Activated naive CD8-positive, alpha-beta T cell treated with anti-CD3 and anti-CD28 coated beads for 36 hours (primary cell): ENCODE measurements at places on chromosomes 5 and 9.
A peak's percentile ranks its signal among the peaks of the same experiment; 100 is the strongest.

GRCh38 chr5:140321796-140322195 is 18.9 kb upstream of the PFDN1 start:
- DNase-seq = no peak

- no peak for DNase-seq
These were observed 1.7 kb downstream of the FBP2 start for GRCh38 chr9:94591876-94592275.

GRCh38 chr5:27011274-27011673 is 27.1 kb downstream of the CDH9 start:
- no peak for DNase-seq

- no peak for DNase-seq
These were observed 45.2 kb downstream of the PIP5K1B start for GRCh38 chr9:68750255-68750654.

DNA sequence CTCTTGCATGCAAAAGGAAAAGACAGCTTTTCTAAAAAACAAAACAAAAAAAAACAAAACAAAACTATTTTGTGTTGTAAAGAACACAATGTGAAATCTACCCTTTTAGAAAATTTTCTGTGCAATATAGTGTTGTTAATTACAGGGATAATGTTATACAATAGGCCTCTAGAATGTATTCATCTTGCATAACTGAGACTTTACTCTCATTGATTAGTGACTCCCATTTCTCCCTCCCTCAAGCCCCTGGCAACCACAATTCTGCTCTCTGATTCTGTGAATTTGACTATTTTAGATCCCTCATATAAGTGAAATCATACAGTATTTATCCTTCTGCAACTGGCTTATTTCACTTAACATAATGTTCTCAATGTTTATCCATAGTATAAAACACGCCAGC is 234.1 kb downstream of the TMEM161B start:
- DNase-seq = no peak

- no peak for DNase-seq
These were observed 72.5 kb downstream of the ACTL7B start for GRCh38 chr9:108783326-108783725.

GRCh38 chr5:59684388-59685190 is 208.9 kb downstream of the PDE4D start:
- no peak for DNase-seq

DNA sequence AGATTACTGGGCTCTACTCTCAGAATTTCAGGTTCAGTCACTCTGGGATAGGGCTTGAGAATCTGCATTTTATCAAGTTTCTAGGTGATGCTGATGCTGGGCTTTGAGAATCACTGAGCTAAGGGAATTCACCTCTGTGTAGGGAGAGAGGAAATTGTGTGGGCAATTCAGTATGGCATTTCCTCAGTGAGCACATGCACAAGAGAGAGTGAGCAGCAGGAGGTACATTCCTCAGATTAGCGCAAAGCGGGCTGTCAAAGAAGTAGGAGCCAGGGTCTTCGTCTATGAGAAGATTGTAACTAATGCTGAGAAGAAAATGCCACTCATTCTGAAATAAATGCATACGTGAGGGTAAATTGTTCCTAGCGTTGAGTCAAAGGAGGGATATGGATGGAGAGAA is 175.9 kb downstream of the KIF4B start:
- DNase-seq = no peak

DNA sequence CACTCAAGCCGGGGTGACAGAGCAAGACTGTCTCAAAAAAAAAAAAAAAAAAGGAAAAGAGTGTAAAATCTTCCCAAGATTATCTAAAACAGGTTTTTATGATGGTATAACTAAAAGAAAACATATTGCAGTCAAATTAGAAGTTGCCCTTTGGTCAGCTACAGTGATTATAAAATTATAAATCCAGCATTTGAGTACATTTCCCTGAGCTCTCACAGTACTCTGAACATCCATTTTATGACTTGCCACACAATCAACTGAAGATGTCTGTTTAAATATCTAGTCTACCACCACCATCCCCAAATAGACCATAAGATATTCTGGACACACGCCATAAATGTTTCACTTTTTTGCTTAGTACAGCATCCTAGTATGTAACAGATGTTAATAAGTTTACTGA is 77.0 kb downstream of the CSF2 start:
- DNase-seq = no peak

- DNase-seq = no peak
These were observed 75.2 kb downstream of the FCHO2 start for GRCh38 chr5:73030995-73031394.

DNA sequence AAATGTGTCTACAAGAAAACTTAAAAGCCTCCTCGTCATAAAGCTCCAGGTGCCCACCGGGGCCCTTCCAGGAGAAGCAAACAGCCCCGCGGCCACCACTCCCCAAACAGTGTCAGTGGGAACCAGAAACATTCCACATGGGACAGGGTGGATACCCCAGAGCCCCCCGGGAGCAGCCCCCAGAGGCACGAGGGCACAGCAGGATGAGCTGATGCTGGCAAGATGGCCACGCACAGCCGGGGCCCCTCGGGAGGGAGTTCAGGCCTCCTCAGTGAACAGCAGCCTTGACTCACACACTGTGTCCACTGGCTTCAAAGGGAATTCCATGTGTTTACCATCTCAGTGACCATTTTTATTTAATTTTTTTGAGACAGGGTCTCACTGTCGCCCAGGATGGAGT is 10.5 kb downstream of the EXD3 start:
- DNase-seq = no peak

GRCh38 chr9:133051966-133052539 is 9.7 kb upstream of the CEL start:
- no peak for DNase-seq

GRCh38 chr9:22216730-22217172 is 207.6 kb upstream of the CDKN2B start:
- DNase-seq = no peak

- no peak for DNase-seq
These were observed 9.9 kb downstream of the TXNDC8 start for GRCh38 chr9:110327716-110328115.

DNA sequence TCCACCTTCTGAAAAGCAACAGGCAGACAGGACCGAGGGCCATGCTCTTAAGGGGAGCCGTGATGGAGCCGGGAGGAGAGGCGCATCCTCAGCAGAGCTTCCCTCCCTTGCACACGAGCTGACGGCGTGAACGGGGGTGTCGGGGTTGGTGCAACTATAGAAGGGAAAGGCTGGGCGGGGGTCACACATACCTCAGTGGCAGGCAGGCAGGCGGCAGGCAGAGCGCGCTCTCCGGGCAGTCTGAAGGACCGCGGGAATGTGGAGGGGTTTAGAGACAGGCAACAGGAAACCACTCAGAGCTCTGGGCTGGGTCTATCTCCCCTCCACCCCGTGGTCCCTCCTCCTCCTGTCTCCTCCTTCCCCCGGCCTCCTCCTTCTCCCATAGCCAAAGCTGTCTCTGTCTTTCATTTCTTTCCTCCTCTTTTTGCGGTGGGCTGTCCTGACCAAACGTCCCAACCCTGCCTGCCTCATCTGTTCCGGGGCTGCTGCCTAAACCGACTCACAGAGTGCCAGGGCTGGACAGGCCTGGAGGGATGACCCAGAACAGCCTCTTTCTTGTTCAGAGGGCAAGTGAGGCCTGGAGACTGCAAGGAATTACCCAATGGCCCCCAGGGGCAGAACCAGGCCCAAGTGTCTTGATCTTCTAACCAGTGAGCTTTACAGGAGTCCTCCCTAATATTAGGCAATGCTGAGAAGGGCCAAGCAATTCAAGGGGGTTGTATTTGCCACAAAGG is at the start of gene SPARC:
Gene SPARC, minus strand, starts transcription at position 242 of the 734 bp plus-strand sequence. CDS start 10,727 bp downstream, outside the sequence.
- DNase-seq = no peak

GRCh38 chr9:127767909-127768331 is 10.5 kb downstream of the SH2D3C start:
- DNase-seq = no peak

- DNase-seq = no peak
These were observed 55.1 kb downstream of the ACTL7B start for GRCh38 chr9:108800632-108801099.

- DNase-seq = no peak
These were observed 118.0 kb upstream of the PHYKPL start for GRCh38 chr5:178350361-178351220.

- DNase-seq = no peak
These were observed 89.9 kb downstream of the DAB2IP start for GRCh38 chr9:121741228-121741918.

DNA sequence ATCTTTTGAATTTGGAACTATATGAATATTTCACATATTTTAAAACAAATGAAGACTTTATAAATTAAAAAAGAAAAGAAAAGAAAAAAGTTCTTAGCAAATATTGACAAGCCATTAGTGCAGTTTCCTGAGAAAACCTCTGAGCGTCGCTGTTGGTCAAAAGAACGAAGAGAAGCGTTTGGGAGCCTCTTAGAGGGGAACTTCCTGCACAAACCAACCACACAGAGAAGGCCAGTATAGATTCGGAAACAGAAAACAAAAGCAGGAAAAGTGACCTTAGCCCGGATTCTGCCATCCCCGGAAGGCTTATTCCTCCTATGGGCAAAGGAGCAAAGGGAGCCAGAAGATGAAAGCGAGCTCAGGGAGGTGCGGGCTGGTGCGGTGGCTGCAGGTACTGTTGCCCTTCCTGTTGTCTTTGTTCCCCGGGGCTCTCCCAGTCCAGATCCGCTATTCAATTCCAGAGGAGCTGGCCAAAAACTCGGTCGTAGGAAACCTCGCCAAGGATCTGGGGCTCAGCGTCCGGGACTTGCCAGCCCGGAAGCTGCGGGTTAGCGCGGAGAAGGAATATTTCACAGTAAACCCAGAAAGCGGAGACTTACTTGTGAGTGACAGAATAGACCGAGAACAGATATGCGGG is at the start of gene PCDHGB2:
Gene PCDHGB2, plus strand, starts transcription at position 205 of the 637 bp plus-strand sequence. Its CDS starts 142 bp downstream, at position 347.
- no peak for DNase-seq

DNA sequence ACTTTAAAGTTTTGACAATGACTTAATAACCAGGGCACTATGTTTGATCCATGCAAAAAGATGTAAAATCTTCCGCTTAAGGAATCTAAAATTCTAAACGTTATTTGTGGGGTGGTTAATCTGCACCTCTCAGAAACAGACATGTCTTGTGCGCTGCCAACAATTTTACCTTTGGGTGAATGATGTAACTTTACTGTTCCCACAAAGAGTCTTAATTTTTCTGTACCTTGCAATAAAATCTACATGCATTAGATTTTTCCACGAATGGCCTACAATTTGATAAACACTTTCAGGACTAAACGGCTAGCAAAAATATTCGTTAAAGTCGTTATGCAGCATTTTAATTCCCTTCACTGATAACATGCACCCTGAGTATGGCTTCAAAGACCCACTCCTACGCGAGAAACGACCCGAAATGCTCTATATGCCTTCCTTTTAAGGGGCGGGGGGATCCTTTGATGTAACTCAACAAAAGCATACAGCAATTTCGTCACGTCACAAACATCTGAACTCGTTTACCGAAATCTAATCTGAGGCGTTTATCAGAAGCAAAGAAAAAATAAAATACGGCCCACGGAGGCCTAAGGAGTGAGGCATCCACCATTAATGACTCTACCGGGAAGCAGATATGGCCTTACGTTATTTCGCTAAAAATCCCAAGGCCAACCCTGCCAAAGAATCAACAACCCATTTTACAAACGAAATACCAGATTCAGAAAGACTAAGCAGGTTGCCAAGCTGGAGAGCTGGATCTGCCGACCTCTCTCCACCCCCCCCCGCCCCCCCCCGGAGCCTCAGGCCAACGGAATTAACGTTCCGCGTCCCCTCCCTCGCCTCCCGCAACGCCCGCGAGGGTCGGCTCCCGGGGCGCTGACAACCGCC is 621 bp downstream of the AK6 start:
- DNase-seq = peak; percentile 20

DNA sequence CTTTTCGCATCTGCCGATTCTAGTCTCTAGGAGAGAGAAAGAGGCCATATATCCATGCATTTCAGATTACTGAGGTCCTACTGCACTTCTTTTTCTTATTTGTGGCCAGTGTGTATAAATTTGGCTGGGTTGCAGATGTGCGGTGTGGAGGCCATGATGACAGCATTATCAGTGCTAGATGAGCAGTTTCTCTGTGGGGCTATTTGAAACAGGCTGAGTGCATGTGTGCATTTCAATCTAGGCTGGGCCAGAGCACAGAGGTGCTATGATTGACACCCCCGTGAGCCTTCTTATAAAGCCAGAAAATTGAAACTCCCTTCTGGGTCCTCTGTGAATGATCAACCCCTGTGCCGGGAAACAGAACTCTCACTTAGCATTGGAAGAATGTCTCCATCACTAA is 70.0 kb downstream of the TMEM252 start:
- no peak for DNase-seq

DNA sequence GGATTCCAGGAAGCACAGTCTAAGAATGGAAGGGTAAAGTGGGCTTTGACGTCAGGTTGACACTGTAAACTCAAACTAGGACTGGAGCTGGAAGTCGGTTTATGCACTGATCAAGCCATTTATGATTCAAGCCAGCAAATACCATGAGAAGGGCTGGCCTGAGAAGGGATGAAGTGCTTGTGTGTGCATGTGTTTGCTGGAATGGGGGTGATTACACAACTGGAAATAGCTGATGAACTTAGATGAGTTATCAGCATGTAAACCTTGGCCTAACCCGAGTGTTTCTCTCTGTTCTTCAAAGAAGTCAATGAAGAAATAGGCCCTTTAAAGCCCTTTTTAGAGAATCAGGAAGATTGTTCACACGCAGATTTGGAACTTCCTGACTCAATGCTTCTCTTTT is 287.6 kb downstream of the RFX3 start:
- DNase-seq = no peak

- no peak for DNase-seq
These were observed 5.8 kb downstream of the PAEP start for GRCh38 chr9:135567311-135567710.

DNA sequence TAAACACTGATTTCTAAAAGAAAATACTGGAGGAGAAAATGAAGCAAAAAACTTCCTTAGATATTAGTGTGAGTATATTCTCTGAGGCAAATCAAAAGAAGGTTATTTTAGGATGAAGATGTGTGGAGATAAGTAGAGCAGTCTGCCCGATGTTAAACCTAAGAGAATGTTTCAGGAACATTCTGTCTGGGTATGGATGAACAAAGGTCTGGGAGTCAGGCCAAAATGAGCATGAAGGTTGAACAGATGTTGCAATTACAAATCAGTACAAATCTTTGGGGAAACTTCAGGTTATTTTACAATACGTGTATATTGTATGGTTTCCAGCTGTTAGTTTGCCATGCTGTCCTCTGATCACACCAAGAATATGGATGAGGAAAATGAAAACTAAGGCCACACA is 14.4 kb upstream of the CEP78 start:
- no peak for DNase-seq
